ENCODE measurements at places on chromosomes 16 and 17.
A peak's percentile ranks its signal among the peaks of the same experiment; 100 is the strongest.

GRCh38 chr17:1060991-1061390, 64.1 kb downstream of the TIMM22 start:
- no peak for DNase-seq

GRCh38 chr17:29583324-29584248, 5.9 kb downstream of the GIT1 start:
- DNase-seq = no peak

- no peak for DNase-seq
Measured at GRCh38 chr16:17356243-17356933, 114.4 kb downstream of the XYLT1 start.

GRCh38 chr17:39739885-39740356, 2.2 kb downstream of the GRB7 start:
- DNase-seq = no peak

GRCh38 chr17:73291260-73291801, 20.5 kb downstream of the CDC42EP4 start:
- DNase-seq = no peak

DNA sequence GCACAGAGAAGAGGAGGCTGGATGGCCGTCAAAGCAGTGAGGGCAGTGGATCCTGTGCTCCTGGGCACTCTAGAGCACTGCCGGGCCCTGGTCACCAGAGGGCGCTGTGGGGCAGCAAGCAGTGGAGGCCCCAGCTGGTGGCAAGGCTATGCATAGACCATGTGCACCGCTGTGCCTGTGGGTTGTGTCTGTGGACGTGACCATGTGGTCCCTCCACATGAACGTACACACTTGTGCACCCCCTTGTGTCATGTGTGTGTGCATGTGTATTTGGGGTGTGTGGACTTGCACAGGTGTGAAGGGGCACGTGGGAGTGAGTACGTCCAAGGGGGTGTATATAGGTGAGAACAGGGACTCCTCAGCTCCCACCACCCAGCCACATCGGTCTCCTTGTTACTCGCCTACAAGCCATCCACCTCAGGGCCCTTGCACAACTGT, 4.4 kb upstream of the MAP2K3 start:
- DNase-seq = peak; percentile 79

- DNase-seq = no peak
Measured at GRCh38 chr17:83200231-83200699, 120.9 kb downstream of the METRNL start.

DNA sequence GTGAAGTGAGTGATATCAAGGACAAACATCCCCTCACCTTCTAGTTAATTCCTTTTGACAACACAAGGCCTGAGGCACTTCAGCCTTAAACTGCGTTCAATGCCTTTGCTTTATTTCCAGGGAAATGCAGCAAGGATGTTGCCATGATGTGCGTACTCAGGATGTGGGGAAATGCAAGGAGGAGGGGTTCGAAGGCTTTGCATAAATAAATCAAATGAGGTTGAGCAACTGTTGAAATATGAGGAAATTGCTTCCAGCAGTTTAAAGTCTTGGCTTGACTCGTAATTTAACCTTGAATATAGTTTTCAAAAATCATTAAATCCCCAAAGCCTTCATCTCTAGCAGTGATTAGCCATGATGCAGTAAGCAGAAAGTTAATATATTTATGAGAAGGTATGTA, 81.8 kb upstream of the CCL2 start:
- no peak for DNase-seq

- no peak for DNase-seq
Measured at GRCh38 chr16:18816286-18816685, 14.9 kb upstream of the ARL6IP1 start.

DNA sequence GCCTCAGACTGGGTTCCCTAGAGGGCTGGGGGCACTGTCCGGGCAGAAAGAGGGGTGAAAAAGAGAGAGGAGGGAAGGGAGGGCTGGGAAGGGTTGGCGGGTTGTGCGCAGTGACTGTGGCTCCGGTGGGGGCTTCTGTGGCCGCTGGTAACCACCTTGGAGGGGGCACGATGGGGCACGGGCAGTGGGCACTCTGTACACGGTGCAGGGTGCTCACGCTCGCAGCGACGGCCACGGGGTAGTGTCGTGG, 588 bp downstream of the PLLP start:
- DNase-seq = no peak

- DNase-seq = peak; percentile 72
Measured at GRCh38 chr17:47099987-47100711, 88.9 kb downstream of the CDC27 start.

GRCh38 chr17:74758848-74759168, 10.4 kb downstream of the NHERF1 start:
- no peak for DNase-seq

DNA sequence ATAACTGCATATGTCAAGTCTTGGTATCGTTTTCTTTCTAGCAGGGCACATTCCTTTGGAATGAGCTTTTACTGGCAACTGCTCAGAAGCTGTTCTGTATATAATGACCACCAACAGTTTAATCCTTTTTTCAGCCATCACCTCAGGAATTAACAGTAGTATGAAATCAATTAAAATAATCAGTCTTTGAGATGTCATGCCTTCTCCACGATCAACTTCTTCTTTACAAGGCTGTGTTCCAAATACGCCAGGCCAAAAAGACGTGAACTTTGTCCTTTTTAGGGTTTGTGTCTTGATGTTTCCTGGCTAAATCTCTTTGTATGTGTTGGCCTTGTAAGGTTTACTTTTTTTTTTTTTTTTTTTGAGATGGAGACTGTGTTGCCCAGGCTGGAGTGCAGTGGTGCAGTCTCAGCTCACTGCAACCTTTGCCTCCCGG, 54.9 kb downstream of the ABCC1 start:
- DNase-seq = no peak

DNA sequence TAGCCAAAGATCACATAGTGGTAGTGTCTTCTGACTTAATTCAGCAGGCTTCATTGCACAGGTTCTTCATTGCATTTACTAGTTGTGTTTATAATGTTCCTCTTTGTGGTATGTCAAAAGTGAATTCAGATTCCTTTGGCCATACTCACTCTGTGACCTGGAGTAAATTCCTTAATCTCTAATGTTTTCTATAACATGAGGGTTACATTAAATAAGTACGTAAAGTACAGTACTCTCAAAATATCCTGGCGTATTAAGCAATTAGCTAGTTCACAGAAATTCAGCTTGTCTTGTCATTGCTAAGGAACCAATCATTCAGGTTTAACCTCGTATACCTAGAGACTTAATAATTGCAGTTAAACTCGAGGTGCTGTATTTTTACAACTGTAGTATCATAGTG, 4.2 kb downstream of the RPS6KB1 start:
- DNase-seq = no peak

DNA sequence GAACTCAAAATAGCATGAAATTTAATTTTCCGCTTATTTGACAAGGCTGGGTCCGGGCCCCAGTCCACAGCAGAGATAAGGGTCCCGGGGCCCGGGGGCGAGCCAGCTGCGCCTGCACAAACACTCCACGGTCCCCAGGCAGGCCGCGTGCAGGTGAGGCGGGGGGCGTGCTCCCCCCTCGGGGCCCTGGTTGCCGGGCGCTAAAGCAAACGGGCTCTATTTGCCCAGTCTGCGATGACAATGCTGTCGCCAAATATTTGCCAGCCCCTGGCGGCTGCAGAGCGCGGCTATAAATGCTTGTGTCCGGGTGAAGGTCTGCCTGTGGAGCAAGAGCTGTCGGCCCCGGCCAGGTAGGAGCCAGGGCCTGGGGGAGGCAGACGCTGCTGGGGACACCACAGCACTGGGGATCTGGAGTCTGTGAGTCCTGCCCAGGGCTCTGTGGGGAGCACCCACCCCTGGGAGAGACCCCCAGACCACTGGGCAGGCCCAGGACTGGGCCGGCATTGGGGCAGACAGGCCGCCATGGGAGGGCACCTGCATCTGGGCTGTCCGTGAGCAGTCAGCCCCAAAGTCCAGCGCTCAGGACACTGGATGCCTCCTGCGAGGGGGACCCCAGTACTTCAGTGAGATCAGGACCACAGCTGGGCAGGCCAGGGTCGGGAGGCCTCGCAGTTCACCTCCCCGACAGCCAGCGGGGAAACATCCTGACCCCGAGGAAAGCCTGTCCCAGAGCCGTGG, at the start of gene PERCC1:
TSS of gene PERCC1 (plus strand) at position 320 of the 738 bp plus-strand sequence. CDS start 1,516 bp downstream, outside the sequence.
- no peak for DNase-seq

- no peak for DNase-seq
Measured at GRCh38 chr17:59427425-59427921, 96.0 kb downstream of the YPEL2 start.

Data from stimulated activated CD4-positive, alpha-beta T cell treated with anti-CD3 and anti-CD28 coated beads, Interleukin-1b, Interleukin-23, amount 100 ng/mL, for 1 hour (primary cell).